Ascending aorta (tissue), 2 donors: ENCODE measurements at places on chromosomes 4 and X. TPM values are rescaled to one million over a fixed set of nuclear protein-coding genes. Genes with fewer than 3 reads are reported as not detected.

DNA sequence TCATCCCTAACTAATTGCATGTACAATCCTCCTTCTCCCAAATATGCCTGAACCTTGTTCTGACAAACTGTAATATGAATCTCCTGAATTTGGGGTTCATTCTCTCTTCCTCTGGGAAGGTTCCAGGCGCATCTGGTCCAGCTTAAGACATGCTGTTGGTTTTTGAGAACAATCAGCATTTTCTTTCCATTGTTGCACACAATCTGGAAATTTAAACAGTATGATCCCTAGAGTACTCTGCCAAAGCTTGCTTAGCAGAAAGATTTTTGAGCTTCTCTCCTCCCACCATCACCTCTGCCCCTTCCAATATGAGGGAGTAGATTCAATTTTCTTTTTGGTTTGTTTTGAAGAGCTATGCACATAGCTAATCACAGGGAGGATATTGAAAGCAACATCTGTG is 50.1 kb downstream of the SRPX start:
- H3K4me1 ChIP-seq, result no peaks in the 10 kb centered on the region
- H3K27ac ChIP-seq, result no peak overlapping the region
- H3K27me3 ChIP-seq, result no peaks in the 10 kb centered on the region
- no peak for DNase-seq
- H3K4me3 ChIP-seq, result no peak overlapping the region

DNA sequence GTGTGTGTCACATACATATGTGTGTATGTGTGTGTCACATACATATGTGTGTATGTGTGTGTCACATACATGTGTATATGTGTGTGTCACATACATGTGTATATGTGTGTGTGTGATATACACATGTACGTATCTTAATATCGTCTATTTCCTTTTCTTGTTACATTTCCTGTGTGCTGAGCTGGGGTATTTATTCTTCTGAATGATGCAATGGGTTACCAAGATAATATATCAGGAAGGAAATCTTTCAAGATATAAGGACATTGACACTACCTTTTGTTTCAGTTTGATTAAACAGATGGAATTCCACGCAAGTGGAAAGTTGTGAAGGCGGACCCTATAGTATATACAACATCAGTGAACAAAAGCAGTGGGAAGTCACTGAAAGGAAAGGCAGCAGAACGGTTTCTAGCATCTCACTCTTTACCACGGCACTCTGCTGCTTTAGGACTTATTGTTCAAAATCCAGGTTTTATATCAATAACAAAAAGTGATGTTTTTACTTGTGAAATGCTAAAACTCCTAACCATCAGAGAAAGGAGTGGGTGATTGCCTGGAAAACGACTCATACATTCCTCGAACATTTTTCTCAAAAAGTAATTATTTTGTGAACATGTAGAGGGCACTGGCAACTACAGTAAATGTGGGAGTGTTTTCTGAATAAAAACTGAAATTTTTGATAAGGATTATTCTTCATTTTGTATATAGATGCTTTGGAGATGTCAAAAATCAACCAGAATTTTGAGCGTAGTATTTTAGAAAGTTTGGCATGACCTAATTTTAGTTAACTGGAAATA is 43.1 kb upstream of the IL21 start:
- H3K4me1 ChIP-seq, result no peaks in the 10 kb centered on the region
- DNase-seq, result no peak
- no peak overlapping the region for H3K4me3 ChIP-seq
- no peaks in the 10 kb centered on the region for H3K27me3 ChIP-seq
- no peaks in the 10 kb centered on the region for H3K36me3 ChIP-seq

- H3K4me3 ChIP-seq, result peak overlapping the region; percentile 55
These were observed 90.8 kb downstream of the IRF2 start for GRCh38 chr4:184383497-184384055.

Gene PDE6B
- not detected for total RNA-seq
